Esophagus (tissue), 2 donors: ENCODE measurements at places on chromosomes 12 and 14. TPM values are rescaled to one million over a fixed set of nuclear protein-coding genes. Genes with fewer than 3 reads are reported as not detected.

CLEC4D gene
- not detected for polyA plus RNA-seq

ZNF891 gene
- 0.75 TPM for polyA plus RNA-seq

EPYC gene
- polyA plus RNA-seq: not detected

TPH2 gene
- not detected for polyA plus RNA-seq

NR1H4 gene
- polyA plus RNA-seq: 0.08 TPM

C14orf132 gene
- 5.9 TPM for polyA plus RNA-seq

CPNE6 gene
- polyA plus RNA-seq: not detected

INHBE gene
- polyA plus RNA-seq: not detected

SYNDIG1L gene
- 0.02 TPM for polyA plus RNA-seq

CBLN3 gene
- polyA plus RNA-seq: 0.75 TPM

NGB gene
- 0.04 TPM for polyA plus RNA-seq
